BE2C (cell line): ENCODE measurements at places on chromosomes 7 and 10.

GRCh38 chr10:3260066-3260834 is 87.7 kb upstream of the PITRM1 start:
- DNase-seq, result no peak

DNA sequence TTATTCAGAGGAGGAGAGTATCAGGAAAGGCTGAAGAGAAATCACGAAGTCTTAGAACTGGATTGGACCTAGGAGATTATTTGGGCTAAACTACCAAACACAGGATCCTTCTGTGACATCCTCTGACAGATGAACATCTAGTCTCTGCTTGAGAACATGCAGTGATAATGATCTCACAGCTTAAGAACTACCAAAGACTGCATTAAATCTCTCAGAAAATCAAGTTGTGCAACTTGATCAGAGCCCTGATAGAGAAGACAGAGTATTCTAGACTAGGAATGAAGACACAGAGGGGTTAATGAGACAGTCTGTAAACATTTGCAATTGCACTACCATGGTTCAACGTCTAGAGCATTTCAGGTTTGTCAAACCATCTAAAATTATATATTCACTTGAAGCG is 37.1 kb upstream of the AGBL3 start:
- DNase-seq, result no peak

GRCh38 chr10:43453266-43453831 is 16.4 kb downstream of the ZNF487 start:
- DNase-seq, result no peak

GRCh38 chr7:7548407-7548806 is 12.7 kb upstream of the COL28A1 start:
- DNase-seq, result no peak

- DNase-seq, result no peak
Measured at GRCh38 chr7:36781011-36781738, 56.9 kb upstream of the AOAH start.

- DNase-seq, result no peak
Measured at GRCh38 chr7:101112233-101112632, 14.7 kb upstream of the SERPINE1 start.

DNA sequence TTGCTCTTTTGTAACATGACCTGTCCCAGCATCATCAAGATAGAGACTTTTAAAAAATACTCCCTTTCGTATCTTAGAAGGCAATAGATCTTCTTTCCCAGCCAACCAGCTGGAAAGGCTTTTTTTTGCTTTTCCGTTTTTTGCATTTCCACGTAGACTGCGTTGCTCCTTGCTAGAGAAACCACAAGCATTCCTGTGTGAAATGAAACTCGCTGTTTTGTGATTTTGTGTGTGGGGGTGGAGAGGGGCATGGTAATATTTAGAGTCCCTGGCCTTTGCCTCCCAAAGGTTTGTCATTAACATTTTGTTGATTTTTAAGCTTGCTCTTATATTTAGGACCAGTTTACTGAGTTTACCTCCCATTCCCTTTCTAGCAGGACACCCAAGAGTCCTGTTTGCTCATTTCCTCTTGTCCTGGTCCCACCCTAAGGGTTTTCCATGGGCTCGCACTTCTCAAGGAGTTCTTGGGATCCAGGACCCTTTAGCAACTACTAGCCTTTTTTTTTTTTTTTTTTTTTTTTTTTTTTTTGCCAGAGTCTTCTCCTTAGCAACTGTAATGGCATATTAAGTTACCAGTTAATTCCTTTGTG is 243.6 kb downstream of the BICC1 start:
- DNase-seq, result no peak

DNA sequence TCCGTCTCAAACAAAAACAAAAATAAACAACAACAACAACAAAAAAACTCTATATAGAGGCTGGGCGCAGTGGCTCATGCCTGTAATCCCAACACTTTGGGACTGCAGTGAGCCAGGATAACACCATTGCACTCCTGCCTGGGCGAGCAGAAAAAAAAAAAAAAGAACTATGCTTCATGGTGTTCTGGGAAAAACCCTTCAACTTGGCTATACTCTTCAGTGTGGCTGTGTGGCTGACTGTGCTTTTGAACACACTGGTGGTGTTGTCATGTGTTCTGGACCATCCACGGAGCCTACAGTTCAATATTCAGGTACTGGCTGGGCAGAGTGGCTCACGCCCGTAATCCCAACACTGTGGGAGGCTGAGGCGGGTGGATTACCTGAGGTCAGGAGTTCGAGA is 26.5 kb downstream of the SNX8 start:
- DNase-seq, result no peak

GRCh38 chr10:1403508-1404322 is 333.6 kb downstream of the ADARB2 start:
- peak; percentile 25 for DNase-seq

- DNase-seq, result no peak
Measured at GRCh38 chr7:80414331-80414730, 97.5 kb downstream of the GNAT3 start.

GRCh38 chr7:64637521-64638445 is 28.1 kb upstream of the ZNF107 start:
- no peak for DNase-seq

DNA sequence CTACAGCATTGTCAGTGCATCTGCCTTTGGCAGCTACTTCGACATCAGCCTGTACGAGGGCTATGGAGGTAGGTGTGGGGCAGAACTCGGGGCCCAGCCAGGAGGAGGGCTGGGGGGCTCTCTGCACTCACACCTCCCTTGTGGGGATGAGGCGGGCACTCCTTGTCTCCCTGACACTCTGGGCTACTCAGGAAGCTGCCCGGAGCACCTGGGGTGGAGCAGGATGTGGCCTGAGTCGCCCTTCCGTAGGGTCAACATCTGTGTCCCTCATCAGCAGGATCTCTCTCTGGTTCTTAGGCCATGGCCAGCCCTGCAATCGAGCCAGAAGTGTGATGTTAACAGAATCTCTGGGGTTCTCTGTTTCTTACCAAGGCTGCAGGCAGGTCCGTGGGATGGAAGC is 40.2 kb downstream of the C10orf105 start:
- DNase-seq, result no peak

DNA sequence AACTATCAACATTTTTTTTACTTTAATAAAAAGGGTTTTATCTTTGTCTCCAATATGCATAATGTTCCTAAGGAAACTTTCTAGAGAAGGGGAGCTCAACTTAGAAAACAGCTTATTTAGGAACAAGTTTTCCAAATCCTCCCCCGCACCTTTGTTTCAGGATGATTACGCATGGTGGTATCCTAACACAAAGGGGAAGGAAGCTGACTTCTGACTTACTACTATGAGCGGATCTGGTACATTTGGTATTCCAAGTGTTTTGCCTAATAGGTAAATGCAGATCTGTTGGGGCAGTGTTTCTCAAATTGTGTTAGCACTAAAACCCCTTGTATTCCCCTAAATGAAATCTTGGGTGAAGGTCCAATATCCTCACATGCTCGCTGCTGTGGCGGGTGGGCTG is 229.3 kb upstream of the KLF14 start:
- no peak for DNase-seq

- DNase-seq, result no peak
Measured at GRCh38 chr10:113320211-113320610, 232.6 kb upstream of the HABP2 start.

DNA sequence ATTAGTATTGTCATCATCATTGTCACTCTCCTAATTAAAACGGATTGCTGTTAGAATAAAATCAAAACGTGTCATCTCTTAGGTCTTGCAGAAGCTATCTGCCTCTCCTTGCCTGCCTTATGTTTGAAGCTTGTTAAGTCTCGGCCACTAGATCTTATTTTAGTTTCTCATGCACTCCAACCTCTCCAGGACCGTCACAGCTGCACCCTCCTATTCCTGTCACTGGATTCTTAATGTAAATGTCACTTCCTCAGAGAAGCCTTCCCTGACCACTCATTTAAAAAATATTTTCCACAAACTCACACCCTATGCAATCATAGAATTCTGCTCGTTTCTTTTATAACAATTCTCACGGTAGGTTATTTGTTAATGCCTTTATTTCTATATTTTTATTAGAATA is 103.9 kb upstream of the DKK1 start:
- no peak for DNase-seq

DNA sequence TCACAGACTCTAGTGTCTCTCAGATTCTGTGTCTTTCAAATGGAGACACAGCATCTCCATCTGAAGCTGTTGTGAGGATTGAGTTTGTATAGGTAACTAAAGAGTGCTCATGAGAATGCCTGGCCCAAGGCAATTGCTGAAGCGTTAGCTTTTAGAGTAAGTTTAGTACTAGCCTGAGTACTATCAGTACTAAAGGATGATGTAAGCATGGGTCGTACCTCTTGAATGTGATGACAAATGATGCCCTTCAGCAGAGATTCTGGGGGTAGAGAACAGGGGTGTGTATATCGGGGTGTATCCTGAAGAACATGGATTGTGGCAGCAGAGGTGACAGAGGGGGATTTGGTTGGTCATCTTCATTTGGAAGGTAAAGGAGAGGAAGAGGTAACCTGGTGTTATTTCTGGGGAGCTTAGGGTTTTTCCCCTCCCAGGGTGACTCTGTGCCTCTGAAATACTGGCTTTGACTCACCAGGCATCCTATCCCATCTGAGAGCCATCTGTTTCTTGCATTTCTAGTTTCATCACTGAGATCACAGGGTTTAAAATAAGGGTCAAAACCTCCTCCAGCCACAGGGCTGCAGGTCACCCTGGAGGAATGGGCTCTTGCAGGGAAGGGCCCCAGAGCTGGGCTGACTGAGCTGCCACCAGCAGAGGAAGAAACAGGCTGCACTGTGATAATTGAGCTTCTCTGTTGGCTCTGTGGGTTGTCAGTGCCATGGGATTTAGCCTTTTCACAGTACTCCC is 756.0 kb downstream of the KCNMA1 start:
- no peak for DNase-seq

GRCh38 chr7:40700653-40701421 is 566.0 kb downstream of the SUGCT start:
- no peak for DNase-seq

GRCh38 chr10:106819490-106819889 is 345.0 kb downstream of the SORCS1 start:
- DNase-seq, result peak; percentile 50

GRCh38 chr7:73742338-73742752 is 3.7 kb upstream of the ABHD11 start:
- no peak for DNase-seq

- DNase-seq, result no peak
Measured at GRCh38 chr10:131290781-131291180, 20.7 kb downstream of the TCERG1L start.

DNA sequence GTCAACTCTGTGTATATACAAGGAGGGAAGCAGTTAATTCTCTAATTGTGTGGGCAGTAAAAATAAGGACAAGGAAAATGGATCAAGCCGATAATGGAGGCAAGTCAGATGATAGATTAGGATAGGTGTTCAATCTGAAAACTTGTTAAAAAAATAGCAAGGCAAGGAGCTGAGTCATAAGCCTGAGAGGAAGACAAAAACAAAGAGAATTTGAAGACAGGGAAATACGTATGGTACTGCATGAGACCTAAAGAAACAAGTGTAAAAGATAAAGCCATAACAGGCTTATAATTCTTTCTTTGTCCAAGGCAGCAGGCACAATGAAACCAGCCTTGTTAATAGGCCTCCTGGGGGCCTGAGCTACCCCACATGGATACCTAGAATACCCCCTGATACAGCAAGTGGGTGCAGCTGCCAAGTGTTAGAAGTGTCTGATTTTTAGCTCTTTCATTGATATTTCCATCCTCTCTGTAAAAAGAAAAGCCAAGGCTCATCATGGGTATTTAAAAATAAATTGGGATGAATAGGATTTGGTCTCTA is 1570.6 kb upstream of the LRRTM3 start:
- no peak for DNase-seq

DNA sequence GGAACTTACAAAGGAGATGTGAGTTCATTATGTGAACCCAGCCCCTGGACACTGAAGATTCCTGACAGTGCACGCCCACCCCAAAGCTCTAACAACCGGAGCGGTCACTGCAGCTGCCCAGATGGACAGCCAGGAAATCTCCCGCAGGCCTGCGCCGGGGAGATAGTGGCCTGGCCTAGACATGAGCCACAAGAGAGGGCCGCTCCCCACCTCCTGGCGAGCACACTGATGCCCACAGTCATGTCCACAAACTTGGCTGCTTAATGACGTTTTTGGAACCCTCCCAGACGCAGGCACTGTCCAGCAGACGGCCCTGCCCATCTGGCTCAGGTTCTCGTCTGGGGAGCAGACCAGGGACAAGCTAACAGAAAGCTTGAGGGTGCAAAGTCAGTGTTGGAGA is 34.2 kb downstream of the TCERG1L start:
- DNase-seq, result no peak
